HEK293T (cell line): ENCODE measurements at places on chromosomes 13 and 19.

DNA sequence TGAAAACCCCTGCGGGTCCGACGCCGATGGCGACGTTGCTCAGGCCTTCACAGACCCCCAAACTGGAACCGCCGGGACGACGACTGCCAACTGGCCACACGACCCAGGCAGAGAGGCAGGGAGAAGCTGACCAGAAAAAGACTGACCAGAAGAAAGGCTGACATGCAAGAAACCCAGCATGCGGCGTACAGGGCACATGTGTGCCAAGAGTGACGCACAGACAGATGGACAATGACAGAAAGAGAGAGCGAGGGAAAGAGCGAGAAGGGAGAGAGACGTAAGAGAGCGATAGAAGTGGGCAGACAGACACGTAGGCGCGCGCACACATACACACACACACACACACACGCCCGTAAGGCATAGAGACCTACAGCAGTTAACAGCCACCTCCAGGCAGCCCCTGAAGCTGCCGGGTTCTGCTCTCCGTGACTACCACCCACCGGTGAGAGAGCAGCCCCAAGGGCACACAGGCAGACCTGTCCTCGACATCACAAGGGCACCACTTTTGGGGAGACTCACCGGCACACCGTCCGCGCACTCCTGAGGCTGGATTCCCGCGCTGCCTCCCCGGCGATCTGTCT lies 67.2 kb upstream of the ZNF527 start:
- DNase-seq: no peak

DNA sequence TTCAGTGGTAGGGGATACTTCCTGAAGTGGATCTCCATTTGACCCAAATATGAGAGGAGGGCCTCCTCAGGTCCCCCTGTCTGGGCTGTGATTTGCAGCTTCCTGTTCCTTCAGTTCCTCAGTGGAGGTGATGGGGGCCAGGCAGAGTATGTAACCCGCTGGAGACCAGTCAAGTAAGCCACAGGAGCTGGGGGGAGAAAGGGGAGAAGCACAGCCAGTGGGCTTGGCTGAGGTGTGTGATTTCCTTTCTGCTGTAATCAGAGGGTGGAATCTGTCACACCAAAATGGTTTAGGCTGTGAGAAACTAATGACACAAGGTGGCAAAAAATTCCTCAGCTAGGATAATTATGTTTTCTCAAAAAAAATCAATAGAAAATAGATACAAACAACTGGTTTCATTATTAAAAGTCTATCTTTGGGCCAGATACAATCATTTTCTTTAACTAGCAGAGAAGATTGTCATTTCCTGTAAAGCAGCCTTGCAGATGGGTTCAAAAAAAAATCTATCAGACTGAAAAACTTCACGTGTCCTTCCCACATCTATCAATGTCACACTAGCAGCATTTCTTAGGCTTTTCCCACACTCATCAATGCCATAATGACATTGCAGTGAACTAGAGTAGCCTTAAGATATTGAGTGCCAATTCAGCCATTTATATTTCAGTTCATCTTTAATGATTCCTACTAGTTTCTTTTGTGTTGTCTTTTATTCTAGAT lies 1660.3 kb downstream of the EFNB2 start:
- DNase-seq: no peak

- DNase-seq: no peak
Measured at GRCh38 chr13:99749271-99750019, 222.1 kb downstream of the ZIC5 start.

DNA sequence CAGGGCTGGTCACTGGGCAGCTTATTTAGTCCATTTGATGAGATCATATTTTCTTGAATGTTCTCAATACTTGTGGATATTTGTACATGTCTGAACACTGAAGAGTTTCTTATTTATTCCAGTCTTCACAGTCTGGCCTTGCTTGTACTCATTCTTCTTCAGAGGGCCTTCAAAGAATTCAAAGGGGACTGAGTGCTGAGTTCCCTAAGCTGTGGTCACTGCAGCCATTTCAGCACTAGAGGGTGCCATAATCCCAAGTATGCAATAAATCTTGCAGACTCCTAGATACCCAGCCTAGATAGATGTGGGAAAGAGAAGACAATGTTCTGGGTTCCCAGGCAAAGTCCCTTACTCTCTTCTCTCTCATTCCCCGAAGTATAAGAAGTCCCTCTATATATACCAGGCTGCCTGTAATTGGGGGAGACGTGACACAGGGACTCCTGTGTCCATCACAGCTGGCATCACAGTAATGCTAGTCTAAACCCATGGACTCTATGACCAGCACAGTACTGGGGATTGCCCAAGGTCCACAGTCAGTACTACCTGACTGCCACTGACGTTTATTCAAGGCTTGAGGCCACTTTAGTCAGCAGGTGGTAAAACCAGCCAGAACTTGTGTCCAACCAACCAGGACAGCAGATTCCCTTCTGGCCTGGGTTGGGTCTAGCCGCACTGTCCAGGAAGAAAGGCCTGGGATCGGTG lies 8.9 kb upstream of the VN1R1 start:
- DNase-seq: peak; percentile 17

DNA sequence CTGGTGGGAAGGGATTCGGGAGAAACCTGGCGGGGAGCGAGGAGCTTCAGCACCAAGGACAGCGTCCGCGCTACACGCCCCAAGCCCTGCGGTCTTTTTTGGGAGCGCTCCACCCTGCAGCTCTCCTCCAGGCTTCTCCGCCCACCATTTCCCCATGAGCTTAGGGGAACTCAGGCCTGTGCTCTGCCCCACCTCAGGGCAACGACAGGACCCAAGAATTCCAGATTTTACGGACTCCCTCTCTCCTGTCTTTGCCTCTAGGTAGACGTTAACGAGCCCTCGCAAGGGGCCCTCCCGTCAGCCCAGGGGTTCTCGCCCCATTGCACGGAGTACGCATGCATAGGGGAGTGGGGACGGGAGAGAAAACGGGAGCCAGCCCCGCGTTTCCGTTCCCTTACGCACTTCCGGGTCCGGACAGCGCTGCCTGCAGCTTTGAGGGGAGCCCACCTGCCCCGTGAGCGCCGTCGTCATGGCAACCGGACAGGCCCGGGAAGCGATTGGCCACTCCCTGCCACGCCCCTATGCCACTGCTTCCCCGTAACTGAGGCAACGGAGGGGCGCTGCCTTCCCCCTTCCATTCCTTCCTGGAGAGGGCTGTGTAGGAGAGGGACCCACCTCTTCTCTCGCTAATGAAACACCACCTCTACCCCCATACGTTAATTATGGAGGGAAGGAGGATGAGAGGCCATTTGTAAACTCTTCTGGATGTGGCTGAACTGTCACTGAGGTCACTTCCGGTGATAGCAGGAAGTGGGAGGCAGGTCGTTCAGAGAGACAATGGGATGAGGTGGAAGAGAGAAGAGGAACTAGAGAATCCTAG lies 20.8 kb downstream of the NOVA2 start:
- DNase-seq: peak; percentile 85

- no peak for DNase-seq
Measured at GRCh38 chr13:112244061-112244460, 132.1 kb upstream of the SPACA7 start.

DNA sequence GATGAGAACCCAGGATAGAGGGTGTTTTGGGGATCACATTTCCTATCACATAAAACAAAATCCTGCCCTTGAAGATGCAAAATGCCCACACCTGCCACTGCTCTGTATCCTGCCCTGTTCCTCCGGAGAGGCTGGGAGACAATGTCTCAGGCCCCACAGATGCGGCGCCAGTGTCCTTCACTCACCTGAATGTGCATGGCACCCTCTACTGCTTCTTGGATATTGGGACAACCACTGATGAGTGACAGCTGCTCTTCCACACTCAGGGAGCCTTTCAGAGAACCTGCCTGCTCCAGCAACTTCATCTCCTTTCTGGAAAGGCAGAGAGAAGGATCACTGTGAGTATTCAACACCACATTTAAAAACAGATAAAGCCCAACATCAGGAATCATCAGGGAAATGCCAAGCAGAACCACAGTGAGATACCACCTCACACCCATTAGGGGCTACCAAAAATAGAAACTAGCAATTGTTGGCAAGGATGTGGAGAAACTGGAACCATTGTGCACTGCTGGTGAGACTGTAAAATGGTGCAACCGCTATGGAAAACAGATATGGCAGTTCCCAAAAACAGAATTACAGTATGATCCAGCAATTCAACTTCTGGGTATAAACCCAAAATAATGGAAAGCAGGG lies 36.4 kb downstream of the CRYL1 start:
- DNase-seq: peak; percentile 29

DNA sequence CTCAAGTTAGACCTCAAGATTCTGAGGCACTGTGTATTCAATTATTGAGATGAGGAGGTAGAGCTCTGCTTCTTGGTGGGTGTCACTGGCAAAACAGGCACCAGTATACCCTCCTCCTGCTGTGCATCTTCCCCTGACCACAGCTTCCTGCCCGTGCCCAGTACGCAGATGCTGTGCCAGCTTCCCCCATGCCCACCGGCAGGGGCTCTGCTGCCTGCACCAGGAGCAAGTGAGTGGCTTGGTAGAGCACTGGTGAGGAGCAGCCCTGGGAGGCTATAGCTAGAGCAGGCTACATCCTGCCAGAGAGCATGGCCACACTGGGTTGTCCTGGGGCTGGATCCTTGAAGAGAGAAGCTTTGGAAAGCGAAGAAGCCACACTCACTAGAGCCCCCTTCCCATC lies 21.0 kb upstream of the RNF17 start:
- no peak for DNase-seq

DNA sequence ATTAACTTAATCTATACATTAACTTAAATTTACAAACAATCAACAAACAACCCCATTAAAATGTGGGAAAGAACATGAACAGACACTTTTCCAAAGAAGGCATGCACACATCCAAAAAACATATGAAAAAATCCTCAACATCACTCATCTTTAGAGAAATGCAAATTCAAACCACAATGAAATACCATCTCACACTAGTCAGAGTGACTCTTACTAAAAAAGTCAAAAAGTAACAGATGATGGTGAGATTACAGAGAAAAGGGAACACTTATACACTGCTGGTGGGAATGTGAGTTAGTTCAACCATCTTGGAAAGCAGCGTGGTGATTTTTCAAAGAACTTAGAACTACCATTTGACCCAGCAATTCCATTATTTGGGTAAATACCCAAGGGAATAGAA lies 759.2 kb upstream of the SLITRK1 start:
- no peak for DNase-seq

DNA sequence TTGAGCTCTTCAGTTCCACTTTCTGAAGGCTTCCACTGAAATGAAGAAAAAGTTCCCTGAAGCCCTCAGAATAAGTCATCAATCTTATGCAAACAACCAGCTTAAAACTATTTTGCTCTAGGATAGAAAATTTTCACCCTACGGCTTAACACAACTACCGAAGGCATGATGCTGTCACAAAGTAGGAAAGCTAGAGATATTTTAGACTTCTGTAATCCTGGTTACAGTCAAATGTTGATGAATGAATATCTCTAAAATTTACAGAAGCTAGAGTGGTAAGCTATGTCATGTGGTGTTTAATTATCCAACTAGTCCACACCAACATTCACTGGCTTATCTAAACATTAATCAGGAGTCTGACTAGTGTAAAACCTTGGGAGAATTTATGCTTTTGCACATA lies 197.9 kb downstream of the SUCLA2 start:
- no peak for DNase-seq

DNA sequence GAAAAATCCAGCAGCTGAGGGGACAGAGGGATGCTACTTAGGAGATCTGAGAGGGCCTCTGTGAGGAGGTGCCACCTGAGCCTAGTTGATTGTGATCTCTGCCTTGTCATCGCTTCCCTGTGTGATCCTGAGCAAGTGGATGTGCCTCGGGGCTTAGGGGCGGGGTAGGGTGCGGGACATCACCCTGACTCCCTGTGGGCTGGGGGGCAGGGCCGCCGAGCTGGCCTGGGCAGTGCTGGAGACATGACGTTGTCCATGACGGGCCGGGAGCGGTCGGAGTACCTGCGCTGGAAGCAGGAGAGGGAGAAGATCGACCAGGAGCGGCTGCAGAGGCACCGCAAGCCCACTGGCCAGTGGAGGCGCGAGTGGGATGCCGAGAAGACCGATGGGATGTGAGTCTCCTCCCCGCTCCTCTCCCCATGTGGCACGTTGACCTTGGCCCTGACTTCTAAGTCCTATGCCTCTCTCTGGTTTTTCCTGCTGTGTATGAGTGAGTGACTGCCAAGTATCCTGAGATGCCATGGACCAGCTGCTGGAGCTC lies 8.2 kb upstream of the INAFM1 start:
- DNase-seq: no peak

DNA sequence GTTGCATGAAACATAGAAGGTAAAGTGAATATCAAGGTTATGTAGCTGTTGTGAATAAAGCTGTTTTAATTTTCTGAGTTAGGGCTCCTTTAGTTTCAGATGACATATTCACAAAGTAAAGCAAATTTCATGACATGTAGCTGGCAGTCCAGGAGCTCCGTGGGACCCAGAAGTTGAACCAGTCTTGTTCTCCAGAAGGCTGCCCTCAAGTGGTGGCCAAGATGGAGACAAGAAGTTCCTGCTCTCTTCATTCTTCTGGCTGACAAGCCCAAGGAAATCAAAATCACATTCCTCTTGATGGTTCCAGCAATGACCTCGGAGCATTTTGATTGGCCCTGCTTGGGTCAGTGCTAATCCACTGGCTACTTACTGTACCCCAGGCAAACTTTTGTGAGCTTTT lies 128.7 kb downstream of the LIG4 start:
- no peak for DNase-seq

DNA sequence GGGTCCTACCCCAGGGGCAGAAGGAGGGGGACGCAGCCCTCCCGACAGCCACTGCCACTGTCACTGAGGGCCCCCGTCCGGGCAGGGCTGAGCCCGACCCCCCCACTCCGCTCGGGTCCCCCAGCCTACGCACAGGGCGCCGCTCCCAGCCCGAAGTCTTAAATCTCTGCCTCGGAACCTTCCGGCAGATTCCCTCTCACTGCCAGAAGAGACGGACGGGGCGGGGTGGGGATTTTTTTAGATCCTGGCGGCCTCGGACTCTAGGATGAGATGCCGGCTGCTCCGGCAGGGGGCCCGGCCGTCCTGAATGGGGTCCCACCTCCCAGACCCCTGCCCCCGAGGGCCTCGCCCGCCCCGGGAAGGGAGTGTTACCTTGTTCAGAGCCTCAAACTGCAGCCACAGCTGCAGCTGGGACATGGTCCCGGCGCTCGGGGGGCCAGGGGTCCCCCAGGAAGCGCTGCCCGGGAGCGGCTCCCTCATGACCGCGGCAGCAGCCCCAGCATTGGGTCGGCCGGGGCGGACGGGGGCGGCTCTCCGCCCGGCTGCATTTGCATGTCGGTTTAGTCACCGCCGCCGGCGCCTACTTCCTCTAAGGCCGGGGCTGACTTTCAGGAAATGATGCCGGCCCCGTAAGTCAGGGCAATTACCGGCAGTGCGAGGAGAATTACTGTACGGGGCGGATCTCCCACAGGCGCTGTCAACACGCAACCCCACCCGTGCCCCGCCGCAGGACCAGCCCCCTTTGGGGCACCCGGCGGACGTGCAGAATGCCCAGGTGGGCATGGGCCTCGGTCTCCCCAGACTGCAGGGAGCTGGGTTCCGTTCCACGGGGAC lies 28.1 kb downstream of the GPX4 start:
- no peak for DNase-seq
